ENCODE measurements at places on chromosomes 13 and 19. TPM values are rescaled to one million over a fixed set of nuclear protein-coding genes. Genes with fewer than 3 reads are reported as not detected.

COL4A1 gene
- total RNA-seq = 4,558 TPM

DNA sequence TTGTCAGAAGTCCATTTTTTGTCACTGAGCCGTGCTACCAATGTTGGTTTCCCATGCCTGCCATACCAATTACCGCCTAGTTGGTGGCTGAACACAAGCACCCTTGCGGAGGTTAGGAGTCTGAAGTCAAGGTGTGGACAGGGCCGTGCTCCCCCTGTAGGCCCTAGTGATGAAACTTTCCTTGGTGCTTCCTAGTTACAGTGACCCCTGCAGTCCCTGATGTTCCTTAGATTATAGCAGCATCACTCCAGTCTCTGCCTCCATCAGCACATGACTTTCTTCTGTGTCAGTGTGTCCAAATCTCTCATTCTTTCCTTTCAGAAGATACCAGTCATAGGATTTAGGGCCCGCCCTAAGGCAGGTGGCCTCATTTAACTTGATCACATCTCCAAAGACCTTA is 99.0 kb downstream of the MYO16 start:
- no peak for DNase-seq

DNA sequence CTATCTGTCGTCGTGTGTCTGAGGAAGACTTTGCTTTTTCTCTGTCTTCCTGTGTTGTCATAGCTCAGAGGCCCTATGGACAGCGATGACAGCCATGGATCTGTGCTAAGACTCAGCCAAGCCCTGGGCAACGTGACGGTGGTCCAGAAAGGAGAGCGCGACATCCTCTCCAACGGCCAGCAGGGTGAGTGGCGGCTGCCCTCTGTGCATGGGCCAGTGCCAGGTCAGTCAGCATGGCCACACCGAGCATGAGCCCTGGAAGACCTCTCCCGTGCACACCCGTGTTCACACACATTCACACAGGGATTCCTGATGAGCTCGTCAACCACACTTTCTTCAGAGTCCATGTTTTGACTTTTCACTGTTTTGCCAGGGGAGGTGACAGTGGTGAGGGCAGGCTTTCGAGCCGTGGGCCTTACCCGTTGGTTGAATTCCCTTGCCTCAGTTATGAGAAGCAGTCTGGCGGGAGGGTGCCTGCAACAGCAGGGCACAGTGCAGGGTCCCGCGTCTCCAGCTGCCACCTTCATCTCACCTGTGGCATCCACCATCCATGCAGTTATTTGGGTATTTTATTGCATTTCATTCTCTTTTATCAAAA is 20.2 kb downstream of the NAXD start:
- no peak for DNase-seq

GRCh38 chr13:43269037-43269481 is 245.7 kb downstream of the DNAJC15 start:
- DNase-seq = peak; percentile 48

DNA sequence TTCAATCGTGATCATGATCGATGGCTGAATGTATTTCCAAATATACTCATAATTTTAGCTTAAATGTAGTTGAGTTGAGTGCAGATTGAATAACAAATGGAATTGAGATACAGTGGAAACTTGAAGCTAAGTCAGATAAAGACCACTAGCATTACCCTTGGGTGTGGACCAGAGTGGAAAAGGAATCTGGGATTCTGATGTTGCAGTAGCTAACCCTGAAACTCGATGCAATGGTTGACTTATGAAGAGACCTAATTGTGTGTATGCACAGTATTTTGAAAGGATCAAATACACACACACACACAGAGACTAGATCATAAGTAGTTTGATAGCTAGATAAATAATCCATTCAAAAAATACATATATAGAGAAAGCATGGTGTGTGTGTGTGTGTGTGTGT is 135.8 kb downstream of the RXFP2 start:
- no peak for DNase-seq

GRCh38 chr13:79829880-79830279 is 348.9 kb downstream of the NDFIP2 start:
- DNase-seq = no peak

- no peak for DNase-seq
These were observed 225.3 kb downstream of the NHLRC3 start for GRCh38 chr13:39263531-39263930.

- no peak for DNase-seq
These were observed 34.8 kb downstream of the CYP2B6 start for GRCh38 chr19:41025871-41026270.

DNA sequence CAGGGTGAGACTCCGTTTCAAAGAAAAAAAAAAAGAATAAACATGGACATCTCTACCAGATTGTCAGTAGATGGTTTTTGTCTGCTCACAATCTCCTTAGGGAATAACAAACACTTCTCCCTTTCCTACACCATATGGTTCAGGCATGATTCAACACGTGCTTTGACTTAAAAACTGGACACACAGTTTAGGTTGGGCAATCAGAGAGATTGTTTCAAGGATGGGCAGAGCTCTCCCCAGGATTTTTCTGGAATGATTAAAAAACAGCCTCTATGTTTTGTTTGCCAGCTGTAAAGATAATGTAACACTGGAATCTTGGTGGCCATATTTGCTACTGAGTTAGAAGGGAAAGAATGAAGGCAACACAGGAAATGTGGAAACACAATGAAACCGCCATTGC is 150.1 kb upstream of the TSC22D1 start:
- DNase-seq = no peak

DNA sequence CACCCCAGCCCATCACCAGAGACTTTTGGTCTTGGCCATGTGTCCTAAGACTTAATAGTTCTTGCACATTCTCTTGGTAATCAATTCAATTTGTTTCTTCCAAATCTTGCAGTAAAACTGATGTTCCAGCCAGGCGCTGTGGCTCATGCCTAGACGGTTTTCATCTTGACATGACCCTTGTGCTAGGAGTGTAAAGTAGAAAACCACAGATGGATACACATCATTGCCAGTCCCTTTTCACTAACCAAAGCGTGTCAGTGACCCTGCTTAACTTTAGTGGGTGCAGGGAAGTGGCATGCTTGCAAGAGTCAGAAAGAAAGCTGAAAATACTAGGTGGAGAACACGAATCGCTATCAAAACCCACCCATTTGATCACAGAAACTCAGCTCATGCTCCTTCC is 18.0 kb upstream of the CD70 start:
- DNase-seq = no peak

Measured in glomerular endothelial cell (primary cell).